ENCODE measurements at places on chromosomes 1 and 21. TPM values are rescaled to one million over a fixed set of nuclear protein-coding genes. Genes with fewer than 3 reads are reported as not detected.

Gene C1orf52
- total RNA-seq = 31.7 TPM

Gene JAM2
- total RNA-seq = 1.7 TPM

Gene BGLAP
- total RNA-seq = not detected

Gene EDARADD
- 1.2 TPM for total RNA-seq

DNA sequence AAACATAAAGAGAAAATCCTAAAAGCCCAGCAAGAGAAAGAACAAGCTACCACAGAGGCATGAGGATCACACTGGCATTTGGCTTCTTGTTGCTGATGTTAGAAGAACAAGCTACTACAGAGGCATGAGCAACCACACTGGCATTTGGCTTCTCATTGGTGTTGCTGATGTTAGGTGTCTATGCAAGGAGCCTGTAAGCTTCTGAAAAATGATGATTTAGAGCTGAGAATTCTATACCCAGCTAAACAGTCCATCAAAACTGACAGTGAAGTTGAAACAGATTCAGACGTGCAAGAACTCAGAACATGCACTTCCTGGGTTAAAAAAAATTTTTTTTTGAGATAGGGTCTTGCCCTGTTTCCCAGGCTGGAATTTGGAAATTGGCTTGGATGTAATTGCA is 37.8 kb upstream of the ADARB1 start:
- DNase-seq = no peak

- no peak for DNase-seq
These were observed 53.1 kb upstream of the ZNF648 start for GRCh38 chr1:182114627-182115023.

Gene GJB4
- total RNA-seq = not detected
